ENCODE measurements at places on chromosomes 1 and 21.

DNA sequence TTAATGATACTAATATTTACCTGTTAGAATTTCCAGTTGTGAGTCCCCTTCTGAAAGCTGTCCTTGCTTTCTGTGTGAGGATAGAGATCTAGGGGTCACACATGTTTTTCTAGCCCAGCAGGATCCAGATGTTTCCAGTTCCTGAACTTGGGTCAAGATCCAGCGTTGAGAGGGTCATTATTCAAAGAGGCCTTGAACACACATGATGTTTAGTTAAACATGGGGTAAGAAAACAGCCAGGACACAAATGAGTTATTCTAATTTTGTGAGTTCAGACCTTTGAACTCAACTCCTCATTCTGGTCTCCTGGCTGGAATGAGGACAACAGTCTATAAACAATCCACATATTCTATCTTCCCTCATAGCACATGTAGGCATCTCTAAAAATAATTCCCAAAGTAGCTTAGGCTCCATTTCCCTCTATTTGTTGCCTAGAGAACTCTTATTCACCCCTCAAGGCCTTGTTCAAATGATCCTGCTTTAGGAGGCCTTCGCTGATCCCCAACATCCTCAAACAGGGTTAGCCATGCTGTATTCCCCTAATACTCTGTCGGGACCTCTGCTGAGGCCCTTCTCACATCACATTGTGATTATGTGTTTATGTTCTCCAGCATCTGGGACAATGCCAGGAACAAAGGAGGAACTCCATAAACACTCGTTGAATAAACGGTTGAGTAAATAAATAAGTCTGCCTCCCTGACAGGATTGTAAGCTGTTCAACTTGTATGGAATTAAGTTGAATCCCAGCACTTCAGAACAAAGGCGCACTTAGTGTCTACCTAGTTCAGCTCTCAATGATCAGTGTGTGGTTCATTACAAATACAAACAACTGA lies 15.0 kb upstream of the KCNN3 start:
- no peak for DNase-seq

DNA sequence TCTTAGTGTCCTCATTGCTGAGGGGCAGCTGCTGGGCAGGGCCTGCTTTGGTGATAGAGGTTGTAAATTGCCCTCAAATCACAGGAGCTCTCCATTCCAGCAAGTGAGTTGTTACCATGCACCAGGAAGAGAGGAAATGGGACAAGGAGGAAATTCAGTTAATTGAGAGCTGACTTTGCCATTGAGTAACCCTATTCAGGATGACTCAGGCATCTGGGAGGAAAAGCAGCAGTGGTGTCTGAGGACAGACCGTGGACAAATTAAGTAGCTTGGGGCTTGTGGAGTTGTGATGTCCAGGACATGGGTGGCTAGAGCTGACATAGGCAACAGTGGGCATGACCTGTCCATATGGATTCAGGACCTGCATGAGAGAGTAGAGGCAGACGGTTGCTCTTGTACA lies 5.9 kb downstream of the ARHGEF10L start:
- no peak for DNase-seq

DNA sequence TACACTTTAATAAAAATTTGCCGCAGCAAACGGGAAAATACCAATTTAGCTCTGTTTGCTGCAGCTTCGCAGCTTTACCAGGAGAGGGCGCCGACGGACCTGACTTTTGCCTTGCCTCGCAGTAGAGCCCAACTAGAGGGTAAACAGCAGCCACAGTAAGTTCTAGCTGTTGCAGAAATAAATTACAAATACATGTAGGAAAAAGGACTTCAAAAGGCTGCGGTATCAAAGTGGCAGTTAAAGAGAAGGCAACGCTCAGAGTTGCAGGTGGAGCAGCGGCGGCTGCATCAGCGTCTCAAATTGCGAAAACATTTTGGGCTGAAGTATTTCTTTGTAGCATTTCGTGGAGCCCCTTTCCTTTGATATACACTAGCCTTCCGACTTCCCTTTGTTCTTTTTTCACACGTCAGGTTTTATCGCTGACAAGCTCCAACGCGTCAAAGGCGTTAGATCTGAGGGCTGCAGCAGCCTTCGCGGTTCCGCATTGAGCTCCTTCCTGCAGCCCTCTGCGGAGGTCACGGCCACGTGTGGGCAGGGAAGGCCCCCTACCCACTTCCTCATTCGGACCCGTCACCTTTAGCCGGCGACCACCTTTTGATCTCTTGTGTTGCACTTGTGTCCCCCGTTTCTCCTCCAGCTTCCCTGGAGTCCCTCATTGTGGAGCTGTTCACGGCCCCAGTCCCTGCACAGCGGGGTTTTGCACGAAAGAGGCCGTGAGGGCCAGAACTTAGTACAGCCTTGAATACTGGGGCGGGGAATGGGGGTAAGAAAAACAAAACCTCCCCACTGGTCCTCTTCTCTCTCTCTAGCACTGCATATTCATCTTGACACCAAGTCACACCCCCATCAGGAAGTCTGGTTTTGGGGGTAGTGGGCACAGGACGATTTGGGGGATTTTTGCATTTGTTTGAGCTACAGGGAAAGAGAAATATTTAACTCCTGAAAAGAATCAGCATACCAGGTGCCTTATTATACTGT lies 72.8 kb downstream of the S1PR1 start:
- no peak for DNase-seq

DNA sequence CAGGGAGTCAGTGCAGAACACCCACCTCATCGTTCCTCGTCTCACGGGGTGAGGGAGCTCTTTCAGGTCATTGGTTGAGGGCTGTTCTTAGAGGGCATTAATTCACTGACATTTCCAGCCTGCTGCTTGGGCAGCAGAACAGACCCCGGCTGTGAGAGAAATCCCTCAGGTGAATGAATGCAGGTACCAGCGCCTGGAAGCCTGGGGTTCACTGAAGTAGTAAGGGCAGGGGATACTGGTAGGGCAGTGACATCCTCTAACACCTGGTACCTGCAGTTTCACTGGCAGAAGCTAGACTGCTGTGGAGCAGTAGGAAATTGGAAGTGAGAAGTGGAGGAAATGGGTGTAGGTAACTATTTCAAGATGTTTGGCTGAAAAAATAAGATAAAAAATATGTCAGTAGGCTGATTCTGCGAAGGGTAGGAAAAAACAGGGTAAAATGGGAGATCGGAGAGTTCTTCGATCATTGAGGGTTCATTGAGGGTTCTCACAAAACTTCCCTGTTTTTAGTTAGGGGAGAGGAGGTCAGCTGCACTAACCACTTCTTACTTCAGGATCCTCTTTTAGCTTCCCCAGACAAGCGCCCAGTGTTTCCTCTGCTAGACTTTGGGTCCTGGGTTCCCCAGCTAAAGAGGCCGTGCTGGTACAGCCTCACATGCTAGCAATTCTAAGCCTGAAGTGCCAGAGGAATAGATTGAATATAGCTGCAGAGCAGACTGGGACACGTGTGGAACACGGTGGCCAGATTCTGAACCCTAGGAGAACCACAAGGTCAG lies 55.2 kb downstream of the RNF220 start:
- no peak for DNase-seq

- no peak for DNase-seq
Measured at GRCh38 chr1:77757603-77758002, 2.0 kb downstream of the USP33 start.

DNA sequence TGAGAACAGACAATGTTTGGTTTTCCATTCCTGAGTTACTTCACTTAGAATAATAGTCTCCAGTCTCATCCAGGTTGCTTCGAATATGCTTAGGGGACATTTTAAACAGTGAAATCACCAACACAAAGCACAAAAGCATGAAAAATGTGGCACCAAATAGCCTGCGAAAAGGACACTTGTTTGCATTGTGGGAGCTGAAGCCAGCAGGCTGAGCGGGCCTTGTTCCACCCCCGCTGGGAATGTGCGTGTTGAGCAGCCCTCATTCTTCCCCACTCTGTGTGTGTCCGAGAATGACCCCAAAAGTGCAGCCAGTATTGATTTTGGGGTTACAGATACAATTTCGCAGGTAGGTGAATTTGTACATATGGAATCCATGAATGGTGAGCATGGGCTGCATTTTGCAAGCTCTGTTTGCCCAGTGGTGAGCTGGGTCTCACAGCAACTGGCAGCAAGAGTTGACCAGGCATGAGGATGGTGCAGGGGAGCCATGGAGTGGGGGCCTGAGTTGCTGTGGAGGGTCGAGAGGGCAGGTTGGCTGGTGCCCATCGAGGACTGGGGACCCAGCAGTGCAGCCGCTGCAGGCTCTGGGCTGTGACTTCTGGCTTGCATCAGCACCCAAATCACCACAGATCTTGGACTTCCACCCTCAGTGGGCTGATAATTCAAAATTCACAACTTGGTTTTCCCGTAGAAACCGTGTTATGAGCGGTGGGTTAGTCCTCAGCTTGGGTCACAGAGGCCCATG lies 29.4 kb downstream of the NENF start:
- no peak for DNase-seq

DNA sequence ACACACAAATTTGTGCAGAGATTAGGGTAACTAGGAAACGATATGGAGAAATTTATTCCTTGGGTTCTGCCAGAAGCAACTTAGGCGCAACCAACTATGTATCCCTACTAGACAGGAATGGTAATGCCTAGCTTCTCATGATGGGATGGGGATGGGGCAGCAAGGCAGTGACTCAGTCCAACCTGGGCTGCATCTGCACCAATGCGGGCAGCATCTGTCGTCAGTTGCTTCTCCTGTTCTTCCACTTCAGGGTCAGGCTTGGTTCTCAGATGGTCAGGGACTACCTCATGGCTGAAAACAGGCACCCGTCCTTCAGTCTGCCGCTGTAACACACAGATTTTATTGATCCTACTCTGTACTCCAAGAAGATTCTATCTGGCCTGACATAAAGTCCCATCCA lies 2.9 kb downstream of the MED8 start:
- no peak for DNase-seq

- DNase-seq, result no peak
Measured at GRCh38 chr1:37171691-37172090, 137.4 kb upstream of the GRIK3 start.

DNA sequence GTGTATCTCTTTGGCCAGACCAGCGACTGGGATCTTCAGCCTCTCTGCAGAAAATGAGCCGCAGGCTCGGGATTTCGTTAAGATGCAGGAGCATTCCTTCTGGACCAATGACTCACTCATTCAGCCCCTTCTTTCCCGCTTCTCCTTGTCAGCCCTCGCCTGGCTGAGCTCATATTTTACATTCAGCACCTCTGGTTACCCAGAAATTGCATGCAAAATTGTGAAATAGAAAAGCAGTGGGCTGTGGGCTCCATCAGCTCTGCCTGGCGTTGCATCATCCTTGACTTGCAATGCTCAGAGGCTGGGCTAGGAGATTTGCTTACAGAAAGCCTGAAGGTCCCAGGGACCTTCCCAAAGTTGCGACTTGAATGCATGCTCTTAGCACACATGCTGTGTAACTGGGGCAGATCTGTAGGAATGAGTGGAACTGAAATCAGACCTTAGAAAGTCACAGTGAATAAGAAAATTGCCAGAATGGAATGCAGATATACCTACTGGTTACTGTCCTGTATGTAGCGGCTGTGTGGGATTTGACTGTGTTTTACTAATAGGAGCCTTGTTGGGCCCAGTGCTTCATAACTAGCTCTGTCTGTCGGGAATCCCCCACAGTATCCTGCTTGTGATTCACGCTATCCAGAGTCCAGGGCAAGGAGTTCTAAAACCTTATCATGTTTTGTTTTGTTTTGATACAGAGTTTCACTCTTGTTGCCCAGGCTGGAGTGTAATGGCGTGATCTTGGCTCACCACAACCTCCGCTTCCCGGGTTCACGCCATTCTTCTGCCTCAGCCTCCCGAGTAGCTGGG lies 444.8 kb downstream of the KIF26B start:
- DNase-seq, result no peak

- DNase-seq, result no peak
Measured at GRCh38 chr1:57464756-57465155, 40.9 kb upstream of the DAB1 start.

- DNase-seq, result no peak
Measured at GRCh38 chr1:158945061-158945460, 13.7 kb downstream of the PYHIN1 start.

GRCh38 chr1:70284366-70284765 lies 63.2 kb downstream of the SRSF11 start:
- DNase-seq, result no peak

DNA sequence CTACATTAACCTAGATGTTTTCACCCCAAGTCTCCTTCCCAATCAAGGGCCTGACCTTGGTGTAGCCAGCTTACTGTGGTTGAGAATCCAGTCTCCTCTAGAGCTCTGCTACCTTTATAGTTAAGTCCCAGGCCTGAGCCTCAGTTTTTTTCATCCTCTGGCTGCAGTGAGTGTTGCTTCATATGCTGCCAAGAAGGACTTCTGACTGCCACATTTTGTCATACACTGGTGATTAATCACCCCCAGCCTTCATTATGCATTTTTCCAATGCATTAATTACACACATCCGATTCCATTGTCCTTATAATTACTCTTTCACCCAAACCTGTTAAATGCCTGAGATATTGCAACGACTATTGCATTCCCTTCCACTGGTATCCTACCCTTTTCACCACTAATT lies 66.3 kb upstream of the FGGY start:
- DNase-seq, result no peak

DNA sequence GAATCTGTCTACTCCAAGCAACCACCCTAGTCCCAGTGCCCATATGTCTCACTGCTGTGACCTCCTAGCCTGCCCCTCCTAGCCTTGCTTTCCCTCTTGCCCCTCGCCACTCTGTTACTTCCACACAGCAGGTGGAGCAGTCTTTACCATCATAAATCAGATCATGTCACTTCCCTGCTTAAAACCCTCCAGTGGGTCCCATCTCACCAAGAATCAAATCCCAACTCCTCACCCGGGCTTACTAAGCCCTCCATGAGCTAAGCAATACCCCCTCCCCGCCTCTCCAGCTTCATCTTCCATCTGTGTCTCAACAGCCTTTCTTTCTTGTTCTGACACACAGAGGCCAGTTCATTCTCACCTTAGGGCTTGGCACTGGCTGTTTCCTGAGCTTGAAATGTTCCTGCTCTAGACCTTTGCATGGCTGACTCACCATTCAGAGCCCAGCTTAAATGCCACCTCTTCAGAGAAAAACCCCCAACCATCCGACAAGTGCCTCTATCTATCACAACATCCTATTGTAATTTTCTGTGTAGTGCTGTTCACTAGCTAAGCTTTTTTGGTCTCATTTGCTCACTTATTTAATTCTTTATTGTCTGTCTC lies 22.3 kb downstream of the KNCN start:
- DNase-seq, result no peak

GRCh38 chr1:3668148-3668547 lies 15.8 kb downstream of the TP73 start:
- no peak for DNase-seq

- DNase-seq, result no peak
Measured at GRCh38 chr21:44013380-44014088, 1.4 kb downstream of the TRAPPC10 start.

GRCh38 chr1:29756901-29757725 lies 520.8 kb downstream of the PTPRU start:
- no peak for DNase-seq

DNA sequence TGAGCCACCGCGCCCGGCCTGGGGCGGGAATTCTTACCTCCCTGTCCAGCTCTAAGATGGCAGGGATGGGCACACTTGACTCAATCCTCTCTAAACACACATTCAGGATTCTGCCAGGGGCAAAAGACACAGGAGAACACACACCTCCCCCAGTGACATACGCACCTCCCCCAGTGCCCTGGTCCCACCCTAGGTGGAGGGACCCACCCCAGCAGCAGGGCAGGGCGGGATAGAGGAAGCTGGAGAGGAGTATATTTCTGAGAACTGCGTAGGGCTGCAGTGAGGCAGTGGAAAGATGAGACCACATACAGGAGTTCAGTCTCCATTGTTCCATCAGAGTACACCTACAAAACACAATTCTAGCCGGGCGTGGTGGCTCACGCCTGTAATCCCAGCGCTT lies 92.5 kb downstream of the SDCCAG8 start:
- DNase-seq, result no peak

- no peak for DNase-seq
Measured at GRCh38 chr1:150561974-150562445, 12.8 kb downstream of the ADAMTSL4 start.

- no peak for DNase-seq
Measured at GRCh38 chr21:41601573-41602368, 93.8 kb upstream of the TMPRSS2 start.
